Fibroblast of skin of back (primary cell): ENCODE measurements at places on chromosomes 11 and 22.

GRCh38 chr11:108302121-108302785, 79.4 kb downstream of the ATM start:
- peak; percentile 36 for DNase-seq

DNA sequence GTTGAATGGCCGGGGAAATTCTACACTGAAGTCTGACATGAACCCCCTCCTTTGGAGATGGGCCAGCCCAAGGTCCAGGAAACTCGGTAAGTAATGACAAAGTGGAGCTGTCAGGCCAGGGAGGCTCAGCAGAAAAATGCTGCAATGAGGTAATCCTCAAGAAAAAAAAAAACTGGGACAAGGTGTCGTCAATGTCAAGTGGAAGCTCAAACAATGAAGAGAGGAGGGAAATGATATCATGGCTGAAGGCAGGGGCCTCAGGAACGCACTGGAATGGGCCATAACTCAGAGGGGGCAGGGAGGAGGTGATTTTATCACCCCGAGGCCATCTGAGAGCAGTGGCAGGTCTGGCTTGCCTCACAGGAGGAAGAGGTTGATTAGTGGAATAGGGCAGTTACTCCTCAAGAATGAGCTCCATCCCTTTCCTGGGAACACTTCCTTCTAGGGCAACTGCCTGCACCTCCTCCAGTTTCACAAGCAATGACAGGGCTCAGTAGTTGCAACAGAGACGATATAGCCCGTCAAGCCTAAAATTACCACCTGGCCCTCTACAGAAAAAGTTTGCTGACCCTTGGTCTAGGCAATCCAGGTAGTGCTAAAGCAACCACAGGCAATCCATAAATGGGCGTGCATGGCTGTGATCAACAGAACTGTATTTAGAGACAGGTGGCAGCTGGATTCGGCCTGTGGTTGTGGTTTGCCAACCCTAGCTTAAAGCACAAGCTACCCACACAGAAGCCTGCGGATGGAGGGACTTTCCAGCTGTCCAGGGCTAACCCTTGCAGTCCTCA, 65.2 kb downstream of the FBXO7 start:
- DNase-seq, result no peak

- peak; percentile 67 for DNase-seq
Observed at GRCh38 chr11:88849368-88849767, 216.4 kb downstream of the GRM5 start.

DNA sequence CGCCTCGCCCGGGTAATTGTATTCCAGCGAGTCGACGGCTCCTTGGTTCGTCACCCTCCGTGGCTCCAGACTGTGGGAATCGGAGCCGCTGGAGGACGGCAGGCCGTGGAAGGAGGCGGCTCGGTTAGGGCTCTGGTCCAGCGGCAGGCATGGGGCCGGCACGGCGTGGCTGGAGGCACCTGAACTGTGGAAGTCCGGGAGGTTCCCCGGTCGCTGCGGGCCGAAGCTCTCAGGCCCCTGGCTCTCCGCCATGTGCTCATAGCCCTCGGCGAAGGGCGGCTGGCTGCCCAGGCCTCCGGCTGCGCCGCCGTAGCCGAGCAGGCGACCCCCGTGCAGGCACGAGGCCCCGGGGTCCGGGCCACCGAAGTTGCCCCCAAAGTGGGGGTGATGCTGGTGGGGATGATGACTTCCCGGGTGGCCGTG, 1.7 kb downstream of the MN1 start:
- peak; percentile 44 for DNase-seq

- no peak for DNase-seq
Observed at GRCh38 chr22:29475550-29475949, 4.5 kb upstream of the NEFH start.

DNA sequence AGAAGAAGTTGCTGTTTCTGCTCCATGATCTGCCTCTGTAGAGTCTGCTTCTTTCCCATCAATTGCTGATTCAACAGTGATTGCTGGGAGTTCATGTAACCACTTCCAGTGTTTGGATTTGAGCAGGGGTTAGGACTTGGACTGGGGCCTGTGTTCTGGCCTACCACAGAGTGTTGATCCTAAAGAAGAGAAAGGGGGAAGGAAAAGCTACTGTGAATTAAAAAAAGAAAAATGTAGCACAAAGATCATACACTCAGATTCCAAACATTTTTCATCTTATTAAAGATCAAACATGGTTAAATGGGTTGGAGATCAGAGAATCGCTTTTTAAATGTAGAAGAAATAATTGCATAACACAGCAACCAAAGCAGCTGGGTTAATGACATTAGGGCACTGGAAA, 67.6 kb upstream of the MTMR2 start:
- peak; percentile 58 for DNase-seq

GRCh38 chr11:80458376-80458775, 1017.5 kb upstream of the TENM4 start:
- no peak for DNase-seq

DNA sequence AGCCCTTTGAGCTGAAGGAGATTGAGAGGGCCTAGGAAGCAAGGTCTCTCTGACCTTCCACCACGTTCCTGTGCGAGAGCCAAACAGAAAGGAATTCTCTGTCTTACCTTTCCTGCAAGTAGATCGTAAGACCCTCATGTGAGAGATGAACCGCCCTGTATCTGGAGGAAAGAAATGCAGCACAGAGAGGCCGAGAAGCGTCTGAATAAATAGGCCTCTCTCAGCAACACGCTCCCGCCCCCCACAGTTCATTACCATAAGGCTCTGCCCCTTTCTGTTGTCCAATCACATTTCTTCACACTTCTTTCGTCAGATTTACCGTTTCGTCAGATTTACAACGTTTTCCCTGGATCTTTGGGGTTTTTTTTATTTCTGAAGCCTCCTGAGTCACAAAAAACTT, 90.3 kb downstream of the BLID start:
- no peak for DNase-seq

DNA sequence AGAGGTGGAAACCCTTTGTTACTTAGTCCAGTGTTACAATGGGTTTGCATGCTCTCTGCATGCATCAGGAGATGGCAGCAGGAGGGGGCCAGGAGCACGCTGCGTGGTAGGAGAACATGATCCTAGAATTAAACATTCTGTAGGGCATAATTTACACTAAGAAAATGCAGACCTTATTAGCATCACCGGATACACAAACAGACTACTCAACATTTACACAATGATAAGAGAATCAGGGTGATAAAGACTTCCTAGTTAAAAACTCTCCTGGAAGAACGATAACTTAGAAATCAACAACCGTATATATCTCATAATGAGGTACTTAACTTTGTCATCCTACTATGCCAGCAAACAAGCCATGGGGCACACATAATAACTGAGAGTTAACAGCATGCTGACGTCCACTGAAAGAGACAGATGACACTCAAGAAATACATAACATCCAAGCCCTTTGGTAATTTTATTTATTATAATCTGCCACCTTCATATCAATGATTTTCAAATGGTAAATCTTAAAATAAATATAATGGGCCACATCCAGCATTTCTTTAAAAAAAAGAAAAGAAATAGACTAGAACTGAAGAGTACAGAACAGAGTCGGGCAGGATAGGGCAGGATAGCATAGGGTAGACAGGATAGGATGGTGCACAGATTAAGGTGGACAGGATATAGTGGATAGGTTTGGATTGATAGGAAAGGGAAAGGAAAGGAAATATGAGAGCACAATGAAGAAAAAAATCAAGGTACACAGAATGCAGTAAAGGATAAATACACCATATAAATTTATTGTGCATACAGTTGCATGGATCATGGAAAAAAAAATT, 27.5 kb downstream of the CADM1 start:
- no peak for DNase-seq

- no peak for DNase-seq
Observed at GRCh38 chr11:91776655-91777054, 448.0 kb upstream of the FAT3 start.

DNA sequence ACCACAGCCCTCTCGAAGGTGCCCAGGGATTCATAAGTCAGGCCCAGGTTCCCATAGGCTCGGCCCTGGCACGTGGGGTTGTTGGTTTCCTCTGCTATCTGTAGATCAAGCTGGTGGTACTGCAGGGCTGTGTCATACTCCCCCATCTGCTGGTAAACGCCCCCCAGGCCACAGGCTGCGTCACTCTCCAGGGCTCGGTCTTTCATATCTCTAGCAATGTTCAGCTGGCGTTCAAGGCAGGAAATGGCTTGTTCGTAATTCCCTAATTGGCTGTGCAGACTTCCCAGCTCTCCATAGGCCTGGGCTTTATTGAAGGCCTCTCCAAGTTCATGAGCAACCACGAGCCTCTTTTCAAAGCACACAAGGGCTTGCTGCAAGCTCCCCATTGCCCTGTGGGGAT, 186.4 kb upstream of the PITPNB start:
- no peak for DNase-seq

DNA sequence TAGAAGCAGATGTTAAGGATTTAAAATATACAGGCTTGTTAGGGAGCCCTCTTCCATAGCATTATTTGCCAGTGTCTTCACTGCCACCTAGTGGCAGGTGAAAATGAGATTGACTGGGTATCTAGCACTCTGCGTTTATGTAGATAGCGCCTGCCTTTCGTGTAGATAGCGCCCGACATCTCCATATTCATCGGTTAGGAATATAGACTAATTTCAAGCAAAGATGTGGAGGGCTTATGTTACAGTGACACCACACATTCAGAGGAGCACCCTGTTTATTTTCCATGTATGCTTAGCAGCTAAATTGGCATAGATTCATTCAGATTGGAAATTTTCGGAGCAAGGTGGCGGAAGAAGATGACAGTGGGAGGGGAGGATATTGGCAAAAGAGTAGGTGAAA, 72.0 kb downstream of the SLC5A12 start:
- DNase-seq, result peak; percentile 69

GRCh38 chr22:17260950-17261349, 41.7 kb upstream of the ADA2 start:
- DNase-seq, result no peak

GRCh38 chr11:86636275-86636674, 36.1 kb downstream of the ME3 start:
- DNase-seq, result peak; percentile 80

DNA sequence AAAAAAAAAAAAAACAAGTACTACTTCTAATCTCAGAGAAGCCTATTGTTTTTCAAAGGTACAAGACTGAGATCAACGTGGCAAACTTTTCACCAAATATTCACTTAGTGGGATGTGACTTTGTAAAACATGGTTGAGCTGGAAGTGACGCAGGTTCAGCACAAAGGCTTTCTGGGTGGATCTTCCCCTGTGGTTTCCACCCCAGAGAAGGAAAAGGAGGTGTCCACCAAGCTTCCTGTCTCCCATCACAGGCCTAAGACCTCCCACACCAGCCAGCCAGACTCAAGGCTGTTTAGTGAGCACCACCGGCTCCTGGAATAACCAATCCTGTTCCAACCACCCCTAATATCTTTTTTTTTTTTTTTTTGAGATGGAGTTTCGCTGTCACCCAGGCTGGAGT, 5.7 kb downstream of the TMEM184B start:
- peak; percentile 60 for DNase-seq

DNA sequence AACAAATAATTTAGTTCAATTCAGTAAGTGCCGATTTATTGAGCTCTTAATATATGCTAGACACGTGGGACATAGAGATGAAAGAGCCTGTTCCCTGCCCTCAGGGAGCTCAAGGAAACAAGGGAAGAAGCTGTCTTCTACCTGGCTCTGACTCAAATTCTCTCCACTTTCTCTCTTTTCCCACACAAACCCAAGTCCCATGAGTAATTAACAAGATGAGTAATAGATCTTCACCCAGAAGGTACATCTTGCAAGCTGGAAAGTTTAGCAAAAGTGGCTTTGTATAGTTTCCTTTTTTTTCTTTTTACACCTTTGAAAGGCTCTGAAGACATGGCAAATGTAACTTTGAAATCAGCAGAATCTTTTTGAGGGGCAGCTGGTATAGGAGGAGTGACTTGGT, 48.2 kb upstream of the CHST1 start:
- no peak for DNase-seq

GRCh38 chr22:50338860-50339462, 4.2 kb upstream of the PPP6R2 start:
- DNase-seq, result peak; percentile 20

DNA sequence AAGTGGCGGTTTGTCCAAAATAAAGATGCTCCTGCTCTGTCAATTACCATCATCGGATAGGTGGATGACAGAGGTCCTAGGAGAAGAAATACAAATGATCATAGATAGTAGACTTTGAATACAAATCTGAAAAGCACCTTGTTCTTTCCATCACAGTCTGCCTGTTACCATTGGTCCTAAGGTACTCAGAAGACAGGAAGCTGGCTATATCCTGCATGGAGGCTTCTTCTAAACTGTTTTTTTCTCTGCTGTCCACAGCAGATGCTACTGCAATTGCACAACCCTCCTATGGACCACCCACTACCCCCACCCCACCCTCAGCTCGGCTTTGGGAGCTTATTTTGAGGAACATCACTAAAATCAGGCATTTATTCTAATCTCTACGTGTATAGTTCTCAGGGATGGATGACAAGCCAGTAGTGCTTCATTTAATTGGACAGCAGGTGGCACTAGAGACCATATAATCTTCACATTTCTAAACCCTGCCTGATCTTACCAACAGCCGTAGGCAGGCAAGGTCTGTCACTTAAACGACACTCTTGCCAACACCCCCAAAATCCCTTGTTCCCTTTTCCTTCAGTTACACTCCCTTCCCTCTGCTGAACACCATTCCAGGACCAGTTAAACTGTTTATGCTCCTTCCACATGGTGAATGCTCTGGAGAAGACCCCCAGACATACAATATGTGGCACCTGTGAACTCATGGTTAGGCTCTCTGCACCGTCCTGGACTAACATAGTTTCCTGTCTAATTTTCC, 6.6 kb upstream of the PTS start:
- DNase-seq, result peak; percentile 69
